Mucosa of descending colon (tissue), 3 donors: ENCODE measurements at places on chromosomes 13 and 19. TPM values are rescaled to one million over a fixed set of nuclear protein-coding genes. Genes with fewer than 3 reads are reported as not detected.

DNA sequence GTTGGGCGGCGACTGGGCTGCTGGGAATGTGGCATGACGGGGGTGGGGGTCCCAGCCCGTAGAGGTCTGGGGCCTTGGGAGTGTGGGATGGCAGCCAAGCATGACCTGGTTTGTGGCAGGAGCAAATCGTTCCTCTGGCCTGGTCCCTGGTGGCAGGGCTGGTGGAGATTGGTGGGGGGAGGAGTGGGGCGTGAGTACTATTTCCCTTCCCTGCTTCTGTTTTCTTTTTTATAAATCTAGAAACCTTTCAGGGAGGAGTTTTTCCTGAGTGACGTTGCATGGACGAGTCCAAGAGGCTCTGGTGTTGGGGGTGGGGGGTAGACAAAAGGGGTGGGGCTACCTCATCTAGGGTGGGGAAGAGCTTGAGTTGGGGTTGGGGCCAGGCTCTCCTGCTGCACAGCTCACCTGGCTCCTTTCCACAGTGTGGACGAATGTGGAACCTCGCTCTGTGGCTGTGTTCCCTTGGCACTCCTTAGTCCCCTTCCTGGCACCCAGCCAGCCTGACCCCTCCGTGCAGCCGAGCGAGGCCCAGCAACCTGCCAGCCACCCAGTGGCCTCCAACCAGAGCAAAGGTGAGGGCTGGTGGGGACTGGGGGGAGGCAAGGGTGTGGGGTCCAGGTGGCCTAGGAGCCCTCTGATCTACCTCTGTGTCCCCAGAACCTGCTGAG lies 15.4 kb upstream of the PRR19 start:
- DNase-seq, result no peak

- no peak for DNase-seq
Measured at GRCh38 chr13:54633456-54633855, 1604.8 kb downstream of the OLFM4 start.

GRCh38 chr13:48072304-48072703 lies 22.6 kb downstream of the MED4 start:
- no peak for DNase-seq

GRCh38 chr19:4704317-4704673 lies 19.3 kb downstream of the DPP9 start:
- DNase-seq, result no peak

Gene SELENOV
- total RNA-seq, result not detected

Gene KRTDAP
- not detected for total RNA-seq

Gene ZIC2
- 0.31 TPM for total RNA-seq

Gene PRSS57
- not detected for total RNA-seq
